Stimulated activated CD4-positive, alpha-beta T cell treated with anti-CD3 and anti-CD28 coated beads, TNF-alpha, amount 100 ng/mL, for 1 hour (primary cell): ENCODE measurements at places on chromosomes 7 and 10.

GRCh38 chr10:53786236-53786900 is 1013.8 kb upstream of the MBL2 start:
- DNase-seq = no peak

DNA sequence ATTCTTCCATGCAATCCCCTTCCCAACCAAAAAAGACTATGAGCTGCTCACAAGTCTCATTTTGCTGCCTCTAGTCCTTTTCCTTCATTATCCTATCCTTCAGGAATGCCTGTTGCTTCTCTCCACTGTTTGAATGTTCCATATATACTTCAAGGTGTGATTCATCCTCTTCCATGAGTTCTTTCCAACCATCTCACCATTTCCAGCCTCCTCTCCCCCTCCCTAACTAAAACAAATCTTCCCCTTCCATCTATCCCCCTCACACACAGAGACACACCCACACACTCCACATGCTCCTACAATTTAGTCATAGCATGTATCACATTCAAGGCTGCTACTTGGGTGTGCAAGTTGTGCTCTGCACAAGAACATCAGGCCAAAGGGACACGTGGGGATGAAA is 254.3 kb downstream of the DYNC1I1 start:
- DNase-seq = no peak

- no peak for DNase-seq
Measured at GRCh38 chr10:116044801-116045248, 228.2 kb downstream of the GFRA1 start.

GRCh38 chr7:42189535-42189934 is 47.5 kb downstream of the GLI3 start:
- DNase-seq = no peak

- DNase-seq = no peak
Measured at GRCh38 chr10:83917537-83918506, 221.5 kb upstream of the GHITM start.

DNA sequence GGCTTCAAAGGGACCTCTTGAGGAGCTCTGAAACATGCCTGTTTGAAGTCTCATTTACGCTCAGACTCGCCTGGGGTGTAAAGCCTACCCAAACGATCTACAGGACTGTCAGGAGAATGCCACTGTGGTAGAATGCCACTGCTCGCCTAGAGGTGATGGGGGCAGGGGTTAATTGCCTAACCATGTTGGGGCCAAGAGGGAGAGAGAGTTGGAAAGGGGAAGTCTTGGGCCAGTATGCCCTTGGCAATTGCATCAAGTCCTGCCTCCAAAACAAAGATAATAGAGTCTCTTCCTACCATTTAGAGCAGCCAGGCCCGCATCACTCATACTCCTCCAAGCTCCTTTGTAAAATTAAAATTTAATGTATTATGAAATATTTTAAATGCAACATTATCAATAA is 25.2 kb downstream of the CDK1 start:
- no peak for DNase-seq

- no peak for DNase-seq
Measured at GRCh38 chr7:84274029-84274638, 79.5 kb upstream of the SEMA3A start.

- DNase-seq = no peak
Measured at GRCh38 chr7:158547817-158548216, 39.8 kb downstream of the PTPRN2 start.

GRCh38 chr10:33509231-33509831 is 174.9 kb upstream of the NRP1 start:
- DNase-seq = no peak

- no peak for DNase-seq
Measured at GRCh38 chr10:126101325-126101724, 205.0 kb downstream of the FANK1 start.
